ENCODE measurements at places on chromosomes 3 and 15. TPM values are rescaled to one million over a fixed set of nuclear protein-coding genes. Genes with fewer than 3 reads are reported as not detected.

GRCh38 chr15:39594446-39595337, 13.8 kb downstream of the THBS1 start:
- H3K36me3 ChIP-seq, result no peaks in the 10 kb centered on the region
- H3K4me1 ChIP-seq, result no peaks in the 10 kb centered on the region
- no peak overlapping the region for H3K27ac ChIP-seq
- no peaks in the 10 kb centered on the region for H3K27me3 ChIP-seq

The GABRB3 gene
- not detected for total RNA-seq

- no peak overlapping the region for H3K4me3 ChIP-seq
- no peak overlapping the region for H3K27ac ChIP-seq
- no peaks in the 10 kb centered on the region for H3K36me3 ChIP-seq
- H3K4me1 ChIP-seq, result peaks cover 3% of the 10 kb centered on the region
- H3K27me3 ChIP-seq, result peaks cover 7% of the 10 kb centered on the region
Measured at GRCh38 chr3:5058471-5058951, 63.6 kb upstream of the ARL8B start.

The DYNLT2B gene
- 4.2 TPM for total RNA-seq

GRCh38 chr3:188929137-188929536, 242.6 kb upstream of the TPRG1 start:
- no peak overlapping the region for H3K4me3 ChIP-seq
- H3K27ac ChIP-seq, result no peak overlapping the region
- H3K27me3 ChIP-seq, result peaks cover 1% of the 10 kb centered on the region
- DNase-seq, result no peak

GRCh38 chr15:72912121-72912520, 128.6 kb upstream of the ADPGK start:
- H3K4me3 ChIP-seq, result no peak overlapping the region
- DNase-seq, result no peak
- no peak overlapping the region for H3K27ac ChIP-seq

GRCh38 chr3:129648391-129648790, 41.9 kb upstream of the PLXND1 start:
- H3K27me3 ChIP-seq, result no peaks in the 10 kb centered on the region
- peaks cover 6% of the 10 kb centered on the region for H3K4me1 ChIP-seq
- no peak overlapping the region for H3K27ac ChIP-seq
- H3K4me3 ChIP-seq, result no peak overlapping the region
- H3K36me3 ChIP-seq, result no peaks in the 10 kb centered on the region

DNA sequence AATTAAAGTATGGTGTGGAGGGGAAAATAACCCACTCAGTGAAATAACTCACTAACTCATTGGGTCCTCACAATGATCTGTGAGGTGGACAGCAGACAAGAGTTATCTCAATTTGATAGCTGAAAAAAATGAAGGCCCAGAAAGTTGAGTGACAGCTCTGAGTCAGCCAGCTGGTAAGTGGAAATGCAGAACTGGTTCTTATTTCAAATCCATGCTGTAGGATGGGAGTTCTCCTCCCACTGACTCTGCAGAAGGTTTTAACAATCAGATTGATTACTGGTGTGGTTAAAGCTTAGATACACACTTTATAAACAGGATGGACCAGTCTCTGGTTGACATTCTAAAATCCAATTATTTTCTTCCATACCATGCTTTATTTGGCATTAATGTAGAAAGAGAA, 87.0 kb upstream of the LMOD3 start:
- H3K4me3 ChIP-seq, result no peak overlapping the region
- H3K27me3 ChIP-seq, result no peaks in the 10 kb centered on the region
- no peak for DNase-seq
- no peaks in the 10 kb centered on the region for H3K4me1 ChIP-seq
- no peaks in the 10 kb centered on the region for H3K36me3 ChIP-seq

The CLRN1 gene
- total RNA-seq, result not detected

DNA sequence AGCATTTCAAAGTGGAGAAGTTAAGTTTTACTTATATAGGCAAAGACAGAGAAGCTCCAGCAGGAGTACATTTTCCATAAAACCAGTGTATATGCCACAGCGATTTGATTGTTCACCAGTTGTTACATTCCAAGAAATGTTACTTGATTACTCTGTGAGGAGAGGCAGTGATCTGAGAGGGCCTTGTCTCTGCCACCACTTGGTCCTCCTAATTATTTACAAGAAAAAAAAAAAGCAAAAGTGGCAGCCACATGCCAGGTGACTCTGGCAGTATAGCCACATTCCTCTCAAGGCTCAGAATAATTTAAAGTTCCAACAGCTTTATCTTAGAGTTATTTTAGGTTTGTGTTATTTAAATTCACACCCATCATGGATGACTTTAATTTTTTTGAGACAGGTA, 1077.8 kb downstream of the ZPLD1 start:
- H3K4me3 ChIP-seq, result no peak overlapping the region
- no peaks in the 10 kb centered on the region for H3K4me1 ChIP-seq
- no peaks in the 10 kb centered on the region for H3K36me3 ChIP-seq
- no peak overlapping the region for H3K27ac ChIP-seq
- DNase-seq, result no peak

Measured in naive thymus-derived CD8-positive, alpha-beta T cell (primary cell).